Stimulated activated CD4-positive, alpha-beta T cell treated with anti-CD3 and anti-CD28 coated beads, Interleukin-4, amount 100 ng/mL, for 24 hours (primary cell): ENCODE measurements at places on chromosomes 6 and 20.

DNA sequence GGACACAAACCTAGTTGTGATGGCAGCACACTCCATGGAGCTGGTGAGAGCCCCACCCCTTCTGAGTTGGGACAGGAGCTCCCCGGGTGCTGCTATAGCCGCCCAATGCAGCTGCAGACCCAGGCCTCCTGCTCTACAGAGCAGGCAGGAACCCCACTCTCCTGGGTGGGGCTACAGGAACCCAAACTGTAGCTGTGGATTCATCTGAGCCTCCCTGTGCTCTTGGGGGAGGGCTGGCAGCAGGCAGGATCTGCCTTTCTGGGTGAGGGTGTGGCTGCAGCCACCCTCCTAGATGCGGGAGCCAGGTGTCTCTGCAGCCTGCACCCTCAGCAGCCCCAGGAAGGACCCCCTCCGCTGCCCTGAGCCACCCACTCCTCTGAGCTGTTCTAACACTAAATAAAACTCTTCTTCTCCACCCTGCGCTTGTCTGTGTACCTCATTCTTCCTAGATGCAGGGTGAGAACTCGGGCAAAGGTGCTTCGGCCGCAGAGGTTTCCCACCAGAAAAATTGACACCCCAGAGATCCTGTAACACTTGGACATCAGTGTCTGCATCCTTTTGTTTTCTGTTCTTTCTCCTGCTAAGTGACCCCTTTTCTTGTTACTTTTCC lies 55.2 kb upstream of the KIF13A start:
- DNase-seq = no peak

GRCh38 chr6:97863697-97864096 lies 580.7 kb upstream of the MMS22L start:
- DNase-seq = no peak

DNA sequence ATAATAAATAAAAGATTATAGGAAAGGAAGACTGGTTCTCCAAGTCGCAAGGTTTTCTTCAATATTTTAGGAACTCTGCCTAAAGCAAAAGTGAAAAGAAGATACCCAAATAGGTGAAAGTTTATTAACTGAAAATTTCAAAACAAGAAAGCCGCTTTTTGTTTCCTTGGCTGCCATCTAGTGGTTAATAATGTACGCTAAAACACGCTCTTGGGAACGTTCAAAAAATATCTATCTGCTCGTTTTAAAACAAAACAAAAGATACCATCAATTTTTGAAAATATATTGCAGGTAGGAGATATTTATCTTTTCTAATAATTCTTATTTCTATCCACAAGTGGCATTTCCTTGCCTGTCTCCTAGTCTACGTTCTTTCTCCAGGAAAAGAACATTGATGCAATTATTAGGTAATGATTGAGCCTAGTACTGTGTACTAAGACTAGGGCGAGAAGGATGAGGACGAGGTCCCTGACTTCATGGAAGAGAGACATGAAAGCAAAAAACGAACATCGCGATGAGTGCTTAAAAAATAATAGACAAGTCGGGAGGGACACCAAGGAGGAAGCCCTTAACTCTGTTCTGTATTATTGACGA lies 97.2 kb downstream of the SPTLC3 start:
- no peak for DNase-seq

DNA sequence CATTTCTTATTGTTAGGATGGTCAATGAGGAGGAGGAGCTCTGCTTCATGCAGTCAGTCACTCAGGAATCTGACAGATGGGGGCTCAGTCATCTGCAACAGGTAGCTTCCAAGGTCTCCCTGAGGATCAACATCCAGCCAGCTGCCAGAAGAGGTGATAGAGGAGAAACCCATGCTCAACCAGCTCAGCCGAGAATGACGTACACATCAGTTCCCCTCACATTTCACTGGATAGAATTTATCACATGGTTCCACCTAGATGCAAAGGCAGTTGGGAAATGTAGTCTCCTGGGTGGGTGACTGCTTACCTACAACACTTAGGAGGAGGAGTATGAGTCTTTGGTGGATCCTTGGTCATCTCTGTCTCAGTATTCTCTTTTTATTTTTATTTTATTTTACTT lies 144.5 kb downstream of the CEBPB start:
- DNase-seq = no peak

GRCh38 chr20:61330441-61330840 lies 78.4 kb downstream of the CDH4 start:
- DNase-seq = no peak

DNA sequence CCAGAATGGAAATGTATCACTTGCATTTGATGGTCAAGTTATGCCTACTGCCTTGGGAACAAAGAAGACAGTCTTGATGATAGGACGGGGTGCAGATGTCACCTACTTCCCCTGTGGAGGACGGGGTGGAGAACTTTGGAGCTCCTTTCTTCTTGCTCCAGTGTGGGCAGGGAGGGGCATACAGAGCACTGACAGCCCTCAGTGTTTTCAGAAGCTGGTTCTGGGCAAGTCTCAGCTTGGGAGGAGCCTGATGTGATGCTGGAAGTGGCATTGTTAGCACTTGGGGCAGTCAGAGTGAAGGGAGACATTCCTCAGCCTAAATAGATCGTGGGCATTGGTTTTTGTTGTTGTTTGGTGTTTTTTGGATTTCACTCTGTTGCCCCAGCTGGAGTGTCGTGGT lies 59.7 kb downstream of the SYNJ2 start:
- DNase-seq = no peak

GRCh38 chr20:43185901-43186300 lies 3.8 kb downstream of the PTPRT start:
- no peak for DNase-seq

GRCh38 chr6:105482227-105482844 lies 79.5 kb upstream of the PREP start:
- DNase-seq = no peak

DNA sequence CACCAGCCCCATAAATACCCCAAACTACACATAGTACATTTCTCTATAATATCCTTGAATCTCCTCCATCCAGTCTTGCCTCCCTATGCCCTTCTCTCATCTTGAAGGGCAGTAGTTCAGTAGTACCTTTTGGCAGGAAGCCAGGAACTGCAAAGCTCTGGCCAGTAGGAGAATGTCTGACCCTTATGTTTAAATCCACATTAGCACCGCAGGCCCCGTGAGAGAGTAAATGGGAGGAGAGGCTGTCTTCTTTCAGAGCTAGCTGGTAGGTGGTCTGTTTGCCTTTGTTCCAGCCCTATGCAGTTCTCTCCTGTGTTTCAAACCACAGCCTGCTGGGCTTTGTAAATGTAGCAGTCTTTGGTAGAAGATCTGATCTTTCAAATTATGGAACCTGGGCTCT lies 690.7 kb downstream of the DOK5 start:
- DNase-seq = no peak

- DNase-seq = no peak
Measured at GRCh38 chr6:72246926-72247325, 360.6 kb downstream of the RIMS1 start.

- no peak for DNase-seq
Measured at GRCh38 chr20:47770935-47771334, 14.3 kb downstream of the SULF2 start.

DNA sequence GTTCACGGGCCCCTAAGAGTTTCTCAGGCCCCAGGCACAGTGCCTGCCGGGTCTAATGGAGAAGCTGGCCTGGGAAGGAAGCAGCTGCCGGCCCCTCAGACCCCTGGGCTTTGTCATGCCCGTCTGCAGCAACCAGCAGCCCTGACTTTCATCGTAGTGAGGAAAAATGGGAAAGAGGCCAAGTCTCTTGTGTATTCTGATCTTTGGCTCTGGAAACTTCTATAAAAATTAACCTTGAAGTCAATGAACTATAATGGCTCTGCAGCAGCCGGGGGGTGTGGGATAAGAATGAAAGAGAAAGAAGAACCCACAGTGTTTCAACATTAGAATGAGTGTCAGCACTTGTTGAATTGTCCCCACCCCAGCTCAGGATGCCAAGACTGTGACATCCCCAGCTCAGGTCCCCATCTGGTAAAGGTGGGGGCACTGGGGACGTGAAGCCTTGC lies 12.9 kb downstream of the TGM2 start:
- no peak for DNase-seq

DNA sequence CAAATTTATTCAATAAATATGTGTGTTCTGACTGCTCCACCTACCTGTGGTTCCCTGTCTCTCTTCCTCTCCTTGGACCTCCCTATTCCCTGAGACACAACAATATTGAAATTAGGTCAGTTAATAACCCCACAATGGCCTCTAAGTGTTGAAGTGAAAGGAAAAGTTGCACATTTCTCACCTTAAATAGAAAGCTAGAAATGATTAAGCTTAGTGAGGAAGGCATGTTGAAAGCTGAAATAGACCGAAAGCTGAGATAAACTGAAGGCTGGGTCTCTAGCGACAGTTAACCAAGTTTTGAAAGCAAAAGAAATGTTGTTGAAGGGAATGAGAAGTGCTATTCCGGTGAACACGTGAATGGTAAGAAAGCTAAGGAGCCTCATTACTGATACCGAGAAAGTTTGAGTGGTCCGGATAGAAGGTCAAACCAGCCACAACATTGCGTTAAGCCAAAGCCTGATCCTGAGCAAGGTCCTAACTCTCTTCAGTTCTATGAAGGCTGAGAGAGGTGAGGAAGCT lies 34.1 kb downstream of the UST start:
- no peak for DNase-seq

DNA sequence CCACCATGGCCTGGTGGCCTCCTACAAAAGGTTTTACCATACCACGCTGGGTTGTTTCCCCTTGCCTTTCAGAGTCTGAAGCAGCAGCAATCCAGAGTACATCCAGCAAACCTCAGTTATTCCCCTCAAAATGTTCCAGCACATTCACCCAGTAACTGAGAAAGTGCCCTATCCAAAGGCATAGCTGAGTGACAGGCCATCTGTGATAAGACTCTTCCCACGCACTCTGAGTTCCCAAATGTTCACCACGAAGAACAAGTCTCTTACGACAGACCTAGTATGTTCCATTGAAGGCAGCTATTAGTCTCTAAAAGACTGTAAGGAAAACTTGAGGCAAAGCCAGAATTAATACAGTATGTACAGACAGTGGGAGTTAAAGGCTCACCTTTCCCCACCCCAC lies 31.6 kb upstream of the C20orf144 start:
- no peak for DNase-seq

DNA sequence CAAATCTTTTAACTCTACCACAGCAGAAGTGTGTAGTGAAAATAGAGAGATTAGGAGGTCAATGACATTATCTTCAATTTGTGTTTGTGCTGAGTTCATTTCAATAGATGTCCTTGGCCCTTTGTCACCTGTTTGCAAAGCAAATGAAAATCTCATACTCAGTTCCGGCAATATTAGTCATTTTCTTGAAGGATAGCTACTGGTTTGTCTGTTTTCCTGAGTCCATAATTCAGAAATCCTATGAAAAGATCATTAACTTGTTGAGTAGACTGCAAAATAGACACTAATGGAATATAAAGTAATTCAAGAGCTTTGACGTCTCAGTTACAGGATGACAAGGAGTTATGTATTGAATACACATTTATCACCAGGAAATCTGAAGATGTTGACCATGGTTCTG lies 821.1 kb upstream of the FLRT3 start:
- no peak for DNase-seq

DNA sequence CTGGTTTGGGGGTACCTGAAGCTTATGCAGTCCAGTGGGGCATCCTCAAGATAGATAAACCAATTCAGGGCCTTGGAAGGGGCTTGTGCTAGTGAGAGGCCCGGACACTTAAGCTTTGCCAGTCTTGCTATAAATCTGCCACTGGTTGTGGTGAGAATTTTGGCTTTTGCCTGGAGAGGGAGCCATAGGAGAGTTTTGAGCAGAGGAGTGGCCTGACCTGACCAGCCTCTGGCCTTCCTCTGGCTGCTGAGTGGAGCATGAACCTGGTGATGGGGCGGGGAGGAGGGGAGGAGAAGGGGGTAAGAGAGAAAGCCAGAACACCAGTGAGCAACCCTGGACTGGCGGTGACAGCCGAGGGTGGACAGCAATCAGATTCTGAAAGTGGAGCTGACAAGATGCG lies 7.1 kb downstream of the TMEM74B start:
- no peak for DNase-seq

DNA sequence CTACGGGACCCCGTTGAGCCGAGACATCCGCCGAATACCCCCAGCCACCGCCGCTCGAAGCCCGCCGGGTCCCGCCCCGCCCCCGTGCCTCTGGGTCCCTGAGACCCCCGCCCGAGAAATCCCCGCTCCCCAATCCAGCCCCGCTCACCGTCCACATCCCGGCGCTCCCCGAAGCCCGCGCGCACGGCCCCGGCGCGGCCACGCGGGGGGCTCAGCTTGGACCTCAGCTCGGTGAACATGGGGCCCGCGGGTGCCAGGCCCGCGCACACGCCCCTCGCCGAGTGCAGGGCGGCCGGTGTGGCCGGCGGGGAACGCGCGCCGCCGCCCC lies 249 bp downstream of the SAMD10 start:
- no peak for DNase-seq

- no peak for DNase-seq
Measured at GRCh38 chr6:146961831-146962230, 242.4 kb upstream of the STXBP5 start.

DNA sequence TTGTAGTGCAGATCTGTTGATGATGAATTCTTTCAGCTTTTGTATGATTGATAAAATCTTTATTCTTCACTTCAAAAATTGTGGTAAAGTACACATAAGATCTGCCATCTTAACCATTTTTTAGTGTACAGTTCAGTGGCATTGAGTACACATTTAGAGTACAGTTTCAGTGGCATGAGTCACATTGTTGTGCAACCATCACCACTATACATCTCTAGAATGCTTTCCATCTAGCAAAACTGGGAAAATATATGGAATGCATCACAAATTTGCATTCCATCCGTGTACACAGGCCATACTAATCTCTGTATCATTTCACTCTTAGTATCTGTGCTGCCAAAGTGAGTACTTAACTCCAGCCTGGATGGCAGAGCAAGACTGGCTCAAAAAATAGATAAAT lies 28.7 kb downstream of the SIRPD start:
- DNase-seq = no peak

DNA sequence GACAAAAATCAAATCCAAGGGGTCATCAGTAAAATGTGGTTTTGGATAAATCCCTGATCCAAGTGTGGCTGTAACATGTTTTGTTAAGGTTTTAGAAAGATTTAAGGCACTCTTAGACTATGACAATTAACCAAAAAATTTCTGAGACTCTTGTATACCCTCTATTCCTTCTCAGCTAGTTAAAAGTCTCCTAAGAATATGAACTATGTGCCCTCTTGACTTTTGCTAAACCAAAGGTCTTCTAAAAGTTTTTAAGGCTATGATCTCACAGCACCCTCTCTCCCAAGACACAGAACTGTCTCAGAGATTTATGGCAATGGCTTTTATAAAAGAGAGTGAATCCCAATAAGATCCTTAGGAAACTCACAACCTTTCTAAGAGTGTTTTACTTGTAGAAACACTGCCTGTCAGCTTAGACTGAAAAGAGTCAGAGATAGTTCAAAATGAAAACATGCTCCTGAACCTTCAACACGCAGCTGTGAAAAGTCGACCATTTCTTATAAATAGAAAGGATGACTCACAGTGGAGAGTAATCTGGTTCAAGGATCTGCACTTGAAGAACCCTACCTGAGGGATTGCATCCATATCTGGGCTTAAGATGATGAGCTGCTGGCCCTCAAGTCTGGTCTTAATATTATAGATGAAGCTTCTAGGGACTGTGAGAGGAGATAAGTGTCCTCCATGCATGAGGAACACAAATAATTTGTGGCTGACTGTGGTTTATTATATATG lies 388.4 kb upstream of the GJE1 start:
- DNase-seq = no peak

GRCh38 chr6:169702840-169703246 lies 917 bp downstream of the C6orf120 start:
- no peak for DNase-seq
